ENCODE measurements at places on chromosomes 1 and 21.

DNA sequence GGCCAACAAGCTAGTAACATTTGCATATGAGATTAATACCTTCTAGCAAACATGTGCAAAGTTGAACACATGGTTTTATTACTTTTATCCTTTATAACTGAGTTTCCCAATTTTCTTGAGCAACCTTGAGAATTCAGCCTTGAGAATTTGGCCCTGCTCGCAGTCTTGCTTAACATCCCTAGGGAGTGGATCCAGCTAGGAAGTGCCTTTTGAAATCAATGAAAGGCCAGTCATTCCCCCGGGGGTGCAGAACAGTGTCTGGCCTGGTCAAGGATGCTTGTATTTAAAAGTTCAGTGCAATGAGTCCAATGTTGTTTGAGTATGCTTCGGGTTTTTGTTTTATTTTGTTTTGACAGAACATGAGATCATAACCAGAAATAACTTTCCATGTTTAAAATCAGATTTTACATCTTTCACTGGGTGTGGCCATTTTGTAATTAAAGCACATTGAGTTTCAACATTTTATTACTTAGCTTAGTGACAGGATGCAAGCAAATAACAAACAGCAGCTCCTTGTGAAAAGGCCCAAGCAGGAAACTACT is 16.7 kb downstream of the PALMD start:
- DNase-seq: no peak

GRCh38 chr1:167033646-167034045 is 44.6 kb downstream of the MAEL start:
- no peak for DNase-seq

GRCh38 chr1:245419461-245419978 is 264.7 kb downstream of the KIF26B start:
- no peak for DNase-seq

DNA sequence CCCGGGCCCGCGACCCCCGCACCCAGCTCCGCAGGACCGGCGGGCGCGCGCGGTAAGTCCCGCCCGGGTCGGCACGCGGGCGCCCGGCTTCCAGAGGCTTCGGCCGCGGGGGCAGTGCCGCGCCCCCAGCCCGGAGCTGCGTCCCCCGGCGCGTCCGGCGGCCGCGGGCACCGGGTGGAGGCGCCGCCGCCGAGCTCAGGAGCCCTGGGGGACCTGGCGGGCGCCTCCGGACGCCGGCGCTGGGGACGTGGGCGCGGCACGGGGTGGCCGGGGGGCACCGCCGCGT is 227 bp downstream of the NBL1 start:
- DNase-seq: no peak

- DNase-seq: no peak
Measured at GRCh38 chr1:164608651-164609057, 49.7 kb downstream of the PBX1 start.

- no peak for DNase-seq
Measured at GRCh38 chr21:21101911-21102310, 103.7 kb downstream of the NCAM2 start.

DNA sequence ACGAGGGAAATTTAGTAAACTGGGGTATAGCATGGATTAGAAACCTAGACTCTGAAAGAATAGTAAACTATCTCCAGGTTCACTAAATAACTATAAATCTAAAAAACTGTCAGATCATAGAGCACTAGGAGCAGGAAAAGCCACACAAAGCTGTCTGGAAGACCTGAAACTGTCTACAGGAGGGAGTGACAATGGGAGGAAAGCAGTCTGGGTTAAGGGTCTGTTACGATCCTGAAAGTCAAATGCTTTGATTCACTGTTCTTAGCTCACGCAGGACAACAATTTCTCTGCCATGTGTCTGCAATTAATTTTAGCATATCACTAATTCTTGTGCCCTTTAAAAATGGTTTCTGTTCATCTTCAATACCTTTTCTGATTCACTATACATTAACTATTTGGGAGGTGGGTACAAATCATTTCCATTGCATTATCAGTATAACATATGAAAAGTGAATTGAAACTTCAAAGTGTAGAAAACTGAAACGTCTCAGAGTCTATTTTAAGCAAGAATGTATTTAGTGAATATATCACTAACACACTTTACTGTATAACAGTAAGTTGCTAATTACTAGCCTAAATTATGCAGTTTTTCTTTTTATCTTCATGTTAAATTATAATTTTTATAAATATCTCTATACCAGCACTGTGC is 18.4 kb downstream of the CEP170 start:
- no peak for DNase-seq

GRCh38 chr1:110702260-110702659 is 27.5 kb upstream of the KCNA3 start:
- DNase-seq: no peak

DNA sequence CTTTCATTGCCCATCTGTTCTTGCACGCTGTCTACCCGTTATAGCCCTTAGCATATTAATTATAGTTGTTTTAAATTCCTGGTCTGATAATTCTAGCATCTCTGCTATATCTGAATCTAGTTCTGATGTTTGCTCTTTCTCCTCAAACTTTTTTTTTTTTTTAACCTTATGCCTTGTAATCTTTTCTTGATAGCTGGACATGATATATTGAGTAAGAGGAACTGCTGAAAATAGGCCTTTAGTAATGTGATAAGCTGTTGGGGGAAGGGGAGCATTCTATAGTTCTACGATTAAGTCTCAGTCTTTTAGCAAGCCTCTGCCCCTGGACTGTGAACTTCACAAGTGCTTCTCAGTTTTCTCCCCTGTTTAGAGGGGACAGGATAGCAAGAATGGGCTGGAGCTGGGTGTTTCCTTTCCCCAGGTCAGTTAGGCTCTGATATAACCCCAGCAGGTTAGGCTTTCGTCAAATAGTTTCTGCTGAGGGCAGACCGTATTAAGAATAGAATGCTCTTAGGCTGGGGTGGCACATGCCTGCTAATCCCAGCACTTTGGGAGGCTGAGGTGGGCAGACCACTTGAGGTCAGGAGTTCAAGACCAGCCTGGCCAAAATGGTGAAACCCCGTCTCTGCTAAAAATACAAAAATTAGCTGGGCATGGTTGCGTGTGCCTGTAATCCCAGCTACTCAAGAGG is 62.2 kb downstream of the ZFYVE9 start:
- DNase-seq: no peak

DNA sequence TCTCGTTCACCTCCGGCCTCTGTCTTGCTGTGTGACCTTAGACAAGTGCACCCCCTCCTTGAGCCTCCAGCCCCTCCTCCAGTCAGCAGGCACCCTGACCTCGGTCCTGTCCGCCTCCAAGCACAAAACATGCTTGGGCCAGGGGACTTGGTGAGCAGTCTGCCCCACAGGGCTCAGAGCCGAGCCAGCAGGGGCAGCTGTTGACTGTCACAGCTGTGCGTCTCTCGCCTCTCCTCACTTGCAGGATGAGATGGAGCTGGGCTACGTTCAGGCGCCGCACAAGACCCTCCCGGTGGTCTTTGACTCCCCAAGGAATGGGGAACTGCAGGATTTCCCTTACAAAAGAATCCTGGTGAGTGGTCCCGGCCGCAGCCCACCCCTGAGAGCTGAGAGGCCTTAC is 24.2 kb downstream of the PADI3 start:
- no peak for DNase-seq

DNA sequence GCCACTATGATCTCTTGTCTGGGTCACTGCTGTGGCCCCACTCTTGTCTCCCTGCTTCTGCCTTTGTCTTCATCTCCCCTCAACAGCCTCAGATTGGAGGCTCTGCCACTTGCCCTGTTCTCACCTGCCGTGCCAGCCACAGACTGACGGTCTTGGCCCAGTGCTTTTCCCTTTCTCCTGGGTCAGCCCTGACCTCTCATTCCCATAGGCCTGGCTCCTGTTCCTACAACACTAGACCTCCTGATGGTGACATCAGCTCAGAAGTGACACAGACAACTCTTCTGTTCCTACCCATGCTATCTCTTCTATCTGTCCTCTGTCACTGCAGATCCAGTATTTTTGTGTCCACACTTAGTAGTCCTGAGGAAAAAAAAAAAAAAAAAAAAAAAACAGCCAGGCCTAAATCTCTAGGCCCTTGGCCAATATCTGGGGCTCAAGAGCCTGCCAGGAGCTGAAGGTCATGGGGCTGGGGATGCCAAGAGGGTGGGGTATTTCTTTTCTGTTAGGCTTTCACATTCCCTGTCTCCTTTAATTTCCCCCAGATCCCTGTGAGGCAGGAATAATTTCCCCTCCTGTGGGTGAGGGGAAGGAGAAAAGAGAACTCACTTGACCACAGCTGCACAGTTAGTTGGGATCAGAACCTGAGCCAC is 42.0 kb upstream of the FOXO6 start:
- no peak for DNase-seq

GRCh38 chr1:94768036-94768435 is 52.1 kb upstream of the SLC44A3 start:
- no peak for DNase-seq

DNA sequence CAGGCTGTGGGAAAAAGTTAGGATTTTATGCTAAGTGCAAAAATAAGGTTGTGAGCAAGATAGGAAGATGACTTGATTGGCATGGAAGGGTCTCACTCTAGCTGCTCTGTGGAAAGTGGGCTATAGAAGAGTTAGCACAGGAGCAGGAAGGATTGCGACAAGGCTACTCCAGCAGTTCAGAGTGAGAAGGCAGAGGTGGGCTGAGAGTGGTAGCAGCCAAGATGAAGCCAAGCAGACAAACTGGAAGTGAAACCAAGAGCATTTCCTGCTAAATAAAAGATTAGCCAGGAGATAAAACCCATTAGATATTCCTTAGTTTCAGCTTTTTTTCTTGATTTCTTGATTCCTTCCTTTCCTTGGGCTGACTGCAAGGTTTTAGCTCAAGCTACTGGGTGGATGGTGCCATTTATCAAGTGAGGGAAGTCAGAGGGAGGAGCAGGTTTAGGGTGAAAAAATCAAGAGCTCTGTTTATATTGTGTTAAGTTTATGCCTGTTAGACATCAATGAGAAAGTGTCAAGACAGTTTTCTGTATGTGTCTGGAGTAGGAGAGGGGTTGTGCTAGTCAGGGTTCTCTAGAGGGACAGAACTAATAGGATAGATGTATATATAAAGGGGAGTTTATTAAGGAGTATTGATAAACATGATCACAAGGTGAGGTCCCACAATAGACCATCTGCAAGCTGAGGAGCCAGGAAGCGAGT is 33.1 kb upstream of the ZNF644 start:
- no peak for DNase-seq

GRCh38 chr1:187715483-187715882 is 886.7 kb downstream of the PLA2G4A start:
- no peak for DNase-seq

DNA sequence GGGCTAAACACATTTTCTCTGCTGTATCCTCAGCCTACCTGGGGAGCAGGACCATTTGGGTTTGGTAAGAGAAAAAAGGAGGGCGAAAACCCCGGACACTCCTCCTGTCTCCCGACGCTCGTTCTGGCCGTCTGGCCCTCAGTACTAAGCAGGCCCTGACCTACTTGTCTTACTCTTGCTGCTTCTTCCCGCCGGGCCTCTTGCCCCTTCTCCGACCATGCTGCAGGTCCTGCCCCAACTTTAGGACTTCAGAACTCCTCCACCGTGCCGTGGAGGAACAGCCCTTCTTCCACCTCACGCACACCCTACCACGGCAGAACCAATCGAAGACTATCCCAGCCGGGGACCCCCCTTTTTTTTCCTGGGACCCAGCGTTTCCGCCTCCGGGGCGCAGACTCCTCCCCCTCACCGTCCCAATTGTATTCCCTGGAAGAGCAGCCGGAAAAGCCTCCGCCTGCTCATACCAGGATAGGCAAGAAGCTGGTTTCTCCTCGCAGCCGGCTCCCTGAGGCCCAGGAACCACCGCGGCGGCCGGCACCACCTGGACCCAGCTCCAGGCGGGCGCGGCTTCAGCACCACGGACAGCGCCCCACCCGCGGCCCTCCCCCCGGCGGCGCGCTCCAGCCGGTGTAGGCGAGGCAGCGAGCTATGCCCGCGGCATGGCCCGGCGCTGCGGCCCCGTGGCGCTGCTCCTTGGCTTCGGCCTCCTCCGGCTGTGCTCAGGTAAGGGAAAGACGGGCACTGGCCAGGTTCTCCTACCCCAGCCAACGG is at the start of gene CHRNB2:
CHRNB2 (plus strand) TSS at position 393 of the 771 bp plus-strand sequence; CDS start at position 660, 267 bp downstream.
- peak; percentile 63 for DNase-seq

- no peak for DNase-seq
Measured at GRCh38 chr1:167545349-167545748, 8.2 kb downstream of the CREG1 start.

- no peak for DNase-seq
Measured at GRCh38 chr1:30706528-30706927, 16.9 kb downstream of the MATN1 start.

DNA sequence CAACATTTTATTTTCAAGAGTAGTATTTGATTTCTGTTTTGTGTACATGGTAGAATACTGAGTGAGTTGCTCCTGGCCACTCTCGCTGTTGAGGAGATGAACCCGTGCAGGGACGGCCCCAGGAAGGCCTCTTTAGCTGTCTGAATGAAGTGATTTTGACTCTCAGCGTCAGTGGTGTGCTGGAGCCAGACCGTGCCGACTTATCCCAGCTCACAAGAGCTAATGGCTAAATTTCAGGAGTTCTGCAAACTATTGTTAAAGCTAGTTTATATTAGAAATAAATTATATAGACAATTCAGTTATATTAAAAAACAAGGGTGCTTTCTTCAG is 111.2 kb upstream of the KIF26B start:
- DNase-seq: no peak

- no peak for DNase-seq
Measured at GRCh38 chr1:175773571-175773970, 30.2 kb upstream of the TNR start.

DNA sequence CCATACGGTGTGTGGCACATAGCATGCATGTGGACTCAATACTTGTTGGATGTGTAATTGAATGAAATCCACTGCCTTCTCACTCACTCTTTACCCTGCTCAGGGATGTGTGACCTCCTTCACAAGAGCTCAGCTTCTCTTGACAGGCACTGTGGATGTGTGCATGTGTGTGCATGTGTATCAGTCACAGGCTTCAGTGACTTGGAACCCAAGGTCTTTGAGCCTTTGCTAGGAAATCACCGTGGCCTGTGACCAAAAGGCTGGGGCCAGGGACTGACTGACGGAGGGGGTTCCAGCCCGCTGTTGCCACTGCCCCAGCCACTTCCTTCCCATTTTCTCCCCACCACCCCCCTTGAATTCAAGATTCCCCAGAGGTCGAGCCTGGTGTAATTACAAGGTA is 144.4 kb upstream of the POU3F1 start:
- no peak for DNase-seq

DNA sequence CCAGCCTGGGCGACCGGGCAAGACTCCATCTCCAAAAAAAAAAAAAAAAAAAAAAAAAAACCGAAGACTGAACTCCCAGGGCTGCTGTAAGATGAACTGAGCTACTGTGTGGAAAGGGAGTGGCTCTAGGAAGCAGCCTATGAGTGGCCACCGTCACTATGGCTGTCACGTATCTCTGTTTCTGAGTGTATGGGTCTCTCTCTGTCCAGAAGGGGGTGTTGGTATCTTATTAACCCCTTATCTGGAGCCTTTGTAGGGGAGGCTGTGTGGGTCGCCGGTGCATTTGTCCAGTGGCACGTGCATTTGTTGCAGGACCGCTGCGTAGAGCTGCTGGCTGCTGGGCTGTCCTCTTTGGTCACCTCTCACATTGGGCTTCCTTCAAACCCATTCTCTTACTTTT is 326.6 kb downstream of the CAMTA1 start:
- no peak for DNase-seq

Measured in CD4-positive, alpha-beta T cell treated with Interleukin-15 for 4 hours (primary cell).